ENCODE measurements at places on chromosomes 3 and 15.
A peak's percentile ranks its signal among the peaks of the same experiment; 100 is the strongest.

DNA sequence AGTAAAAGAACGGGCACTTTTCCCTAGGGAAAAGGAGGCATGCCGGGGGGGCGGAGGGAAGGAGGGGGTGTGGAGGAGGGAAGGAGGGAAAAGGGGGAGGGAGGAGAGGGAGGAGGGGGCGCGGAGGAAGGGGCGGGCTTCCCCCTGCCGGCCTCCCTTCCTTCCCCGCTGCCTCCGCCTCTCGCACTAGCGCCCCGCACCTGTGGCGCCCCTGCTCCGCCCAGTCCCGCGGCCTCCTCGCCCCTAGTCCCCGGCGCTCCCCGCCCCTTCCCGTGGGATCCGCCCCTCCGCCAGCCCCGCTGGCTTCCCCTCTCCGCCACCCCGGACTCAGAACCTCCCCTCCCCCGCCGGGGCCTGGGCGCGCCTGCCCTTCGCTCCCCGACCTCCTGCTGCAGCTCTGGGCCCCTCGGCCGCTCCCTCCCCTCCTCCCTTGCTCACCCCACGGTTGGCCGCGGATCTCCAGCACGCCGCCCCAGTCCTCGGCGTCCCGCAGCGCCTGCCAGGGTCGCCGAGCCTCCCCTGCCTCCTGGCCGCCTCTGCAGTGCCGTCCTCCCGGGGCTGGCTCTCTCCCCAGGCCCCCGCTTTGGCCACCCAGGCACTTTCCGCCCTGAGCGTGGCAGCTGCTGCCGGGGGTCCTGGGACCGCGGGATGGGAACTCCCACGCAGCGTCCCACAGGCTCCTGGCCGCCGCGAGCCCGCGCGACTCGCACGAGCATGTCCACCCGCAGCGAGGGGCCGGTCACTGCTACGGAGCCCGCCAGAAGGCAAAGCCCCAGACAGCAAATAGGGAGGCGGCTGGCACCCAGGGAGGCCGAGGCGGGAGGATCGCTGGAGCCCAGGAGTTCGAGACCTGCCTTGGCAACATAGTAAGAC lies 147.4 kb downstream of the TJP1 start:
- DNase-seq: no peak

DNA sequence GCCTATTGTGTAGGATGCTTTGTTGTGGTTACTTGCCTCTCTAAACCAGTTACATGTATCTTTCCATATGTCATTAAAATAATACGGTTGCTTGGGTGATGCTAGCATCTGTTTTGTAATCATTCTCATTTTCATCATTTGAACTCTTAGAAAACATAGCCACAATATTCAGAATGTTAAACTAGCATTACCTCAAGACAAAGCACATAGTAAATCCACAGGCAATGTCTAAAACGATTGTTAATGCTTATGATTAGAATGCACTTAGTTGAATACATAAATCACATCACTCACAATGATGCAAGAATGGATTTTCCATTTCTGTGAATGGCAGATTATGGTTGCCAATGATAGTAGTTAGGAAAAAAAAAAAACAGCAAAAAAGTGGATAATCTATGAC lies 110.0 kb upstream of the NAALADL2 start:
- no peak for DNase-seq

- DNase-seq: no peak
Observed at GRCh38 chr15:90400759-90401314, 12.8 kb downstream of the IQGAP1 start.

DNA sequence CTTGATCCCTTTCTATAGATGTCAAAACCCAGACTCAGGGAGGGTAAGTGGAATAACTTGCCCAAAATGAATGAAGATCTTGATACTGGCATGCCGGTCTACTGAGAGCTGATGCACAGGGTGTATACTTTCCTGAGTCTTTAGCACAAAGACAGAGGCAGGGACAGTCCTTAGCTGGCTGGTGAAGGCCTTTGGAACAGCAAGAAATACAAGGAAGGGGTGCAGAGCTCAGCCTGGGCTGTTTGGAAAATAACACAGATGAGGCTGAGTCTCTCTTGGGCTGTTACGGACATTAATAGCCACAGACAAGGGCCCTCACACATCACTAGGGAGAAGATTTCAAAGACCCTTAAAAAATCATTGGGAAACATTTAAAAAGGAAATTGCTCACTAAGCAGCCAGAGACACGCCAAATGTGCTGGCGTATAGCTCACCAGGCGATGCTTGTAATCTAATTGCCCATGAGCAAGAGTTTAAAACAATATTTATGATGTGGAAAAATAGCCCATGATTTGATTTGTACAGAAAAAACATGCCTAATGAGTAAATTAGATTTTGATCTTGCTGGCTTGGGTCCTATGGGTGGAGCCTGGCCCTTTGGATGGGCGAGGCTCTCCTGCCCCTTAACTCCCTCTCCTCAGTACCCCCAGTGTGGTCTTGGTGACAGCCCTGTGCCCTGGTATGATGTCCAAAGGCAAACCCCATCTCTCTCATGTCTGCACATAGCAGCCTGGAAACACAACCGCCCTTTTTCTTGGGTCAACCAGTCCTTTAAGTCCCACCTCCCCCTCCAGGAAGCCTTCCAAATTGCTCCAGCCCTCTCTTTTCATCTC lies 81.8 kb upstream of the MRPS22 start:
- no peak for DNase-seq

- no peak for DNase-seq
Observed at GRCh38 chr3:29514170-29514569, 233.3 kb downstream of the RBMS3 start.

DNA sequence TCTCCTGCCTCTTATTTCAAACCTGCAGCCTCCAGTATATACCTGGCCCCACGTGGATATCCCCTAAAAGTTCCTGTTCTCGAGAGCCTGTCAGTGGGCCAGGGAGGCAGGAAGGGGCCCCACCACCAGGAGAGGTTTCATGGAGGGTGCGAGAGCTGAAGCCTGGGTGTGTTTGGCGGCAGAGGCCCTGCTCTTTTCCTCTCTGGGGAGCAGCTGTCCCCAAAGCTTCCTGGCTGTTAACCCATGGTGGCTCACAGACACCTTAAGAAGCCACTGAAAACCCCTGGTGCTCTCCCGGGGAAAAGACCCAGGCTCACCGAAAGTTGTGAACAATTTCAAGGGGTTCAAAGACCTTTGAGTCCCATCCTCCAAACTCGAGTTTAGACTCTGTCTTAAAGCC lies 1.1 kb downstream of the PRRT3 start:
- DNase-seq: no peak

- no peak for DNase-seq
Observed at GRCh38 chr15:59260090-59260489, 53.4 kb downstream of the LDHAL6B start.

DNA sequence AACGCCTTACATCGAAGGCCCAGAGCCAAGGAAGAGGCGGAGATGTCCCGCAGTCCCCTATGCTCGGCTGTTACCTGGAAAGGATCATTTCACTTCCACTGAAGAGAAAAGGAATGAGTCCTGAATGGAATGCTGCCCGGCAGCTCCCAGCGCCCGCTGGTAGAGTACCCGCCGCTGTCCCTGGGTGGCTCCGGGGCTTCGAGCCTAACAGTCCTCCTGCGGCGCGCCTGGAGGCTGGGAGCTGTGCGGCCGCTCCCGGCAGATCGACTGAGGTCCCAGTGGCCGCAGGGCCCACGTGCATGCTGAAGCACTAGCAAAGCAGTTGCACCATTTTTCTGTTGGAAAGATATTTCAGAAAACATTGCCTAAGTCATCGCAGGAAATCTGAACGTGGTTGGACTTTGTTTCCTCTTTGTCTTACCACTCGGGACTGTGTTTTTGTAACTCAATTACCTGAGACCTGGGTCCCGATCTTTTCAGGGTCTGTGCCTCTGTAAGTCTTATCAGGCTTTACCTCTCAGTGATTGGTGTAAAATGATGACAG lies 984 bp downstream of the RNU6-1 start:
- peak; percentile 38 for DNase-seq

- DNase-seq: no peak
Observed at GRCh38 chr3:185966655-185967054, 28.8 kb upstream of the TRA2B start.

GRCh38 chr3:53555068-53555588 lies 60.7 kb downstream of the CACNA1D start:
- no peak for DNase-seq

GRCh38 chr3:76527773-76528172 lies 512.1 kb upstream of the ROBO2 start:
- DNase-seq: no peak

DNA sequence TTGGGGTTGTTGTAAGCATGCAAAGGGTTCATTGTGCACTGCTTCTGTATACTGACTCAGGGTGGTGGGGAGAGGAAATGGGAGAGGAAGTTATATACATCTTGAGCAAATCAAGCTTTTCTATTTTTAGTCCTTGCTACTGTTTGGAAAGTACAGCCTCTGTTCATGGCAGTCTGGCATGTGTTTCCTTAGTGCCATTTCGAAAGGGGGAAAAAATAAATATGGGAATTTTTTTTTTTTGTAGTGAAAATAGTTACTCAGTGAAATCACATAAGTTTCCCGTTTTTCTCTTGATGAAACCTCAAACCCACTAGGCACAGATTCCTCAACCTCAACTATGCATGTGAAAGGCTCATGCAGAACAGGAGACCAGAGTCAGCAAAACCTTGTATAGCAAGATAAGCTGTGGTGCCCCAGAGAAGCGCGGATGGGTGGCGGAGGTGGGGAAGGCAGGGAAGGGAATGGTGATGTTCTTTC lies 353.3 kb downstream of the LPP start:
- DNase-seq: no peak

- no peak for DNase-seq
Observed at GRCh38 chr15:39479911-39480310, 101.0 kb upstream of the THBS1 start.

- DNase-seq: no peak
Observed at GRCh38 chr15:67839499-67839928, 331 bp downstream of the RNU6-1 start.

DNA sequence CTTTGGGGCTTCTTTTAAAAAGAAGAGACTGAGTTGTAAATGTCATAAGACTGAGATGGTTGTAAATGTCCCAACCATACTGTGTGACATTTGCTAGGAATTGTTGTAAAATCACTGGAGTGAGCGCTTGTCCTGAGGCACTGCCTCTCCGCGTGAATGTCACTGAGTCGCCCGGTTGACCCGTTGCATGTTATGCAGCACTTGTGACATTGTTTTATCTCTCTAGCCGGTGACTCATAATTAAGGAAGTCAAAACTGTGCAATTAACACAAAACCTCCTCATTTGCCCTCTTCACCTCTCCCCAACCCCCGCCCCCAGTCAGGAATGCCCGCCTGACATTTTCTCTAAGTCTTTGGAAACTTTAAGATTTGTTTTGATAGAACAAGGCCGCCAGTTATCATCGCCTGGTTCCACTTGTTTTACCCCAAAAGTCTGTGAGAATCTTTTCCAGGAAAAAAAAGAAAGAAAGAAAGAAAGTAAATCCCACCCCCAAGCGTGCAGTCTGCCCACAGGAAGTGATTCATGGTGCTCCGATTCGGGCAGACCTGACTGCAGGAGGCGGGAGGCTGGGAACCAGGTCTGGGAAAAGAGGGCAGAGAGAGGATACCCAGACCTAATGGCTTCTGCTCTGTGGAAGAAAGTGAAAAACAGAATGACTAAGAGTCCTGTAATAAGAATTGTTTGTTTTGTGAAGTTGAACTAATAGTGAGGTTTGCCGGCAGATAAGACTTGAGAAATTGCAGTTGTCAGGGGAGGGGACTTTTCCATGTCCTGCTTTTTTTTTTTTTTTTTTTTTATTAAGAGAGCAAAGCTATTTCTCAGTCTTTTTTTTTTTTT lies 84.8 kb downstream of the SMAD3 start:
- DNase-seq: no peak

- DNase-seq: no peak
Observed at GRCh38 chr3:35965908-35966307, 326.6 kb downstream of the ARPP21 start.

Measured in cerebellar nuclear complex (tissue), 1 donor.